ENCODE measurements at places on chromosomes 4 and X.

GRCh38 chrX:103776546-103776945, at the start of gene PLP1:
Gene PLP1 (plus strand): TSS chrX:103776840. CDS start chrX:103776996, 156 bp downstream.
- DNase-seq, result no peak

- DNase-seq, result no peak
Observed at GRCh38 chr4:138085736-138086305, 156.3 kb downstream of the SLC7A11 start.

DNA sequence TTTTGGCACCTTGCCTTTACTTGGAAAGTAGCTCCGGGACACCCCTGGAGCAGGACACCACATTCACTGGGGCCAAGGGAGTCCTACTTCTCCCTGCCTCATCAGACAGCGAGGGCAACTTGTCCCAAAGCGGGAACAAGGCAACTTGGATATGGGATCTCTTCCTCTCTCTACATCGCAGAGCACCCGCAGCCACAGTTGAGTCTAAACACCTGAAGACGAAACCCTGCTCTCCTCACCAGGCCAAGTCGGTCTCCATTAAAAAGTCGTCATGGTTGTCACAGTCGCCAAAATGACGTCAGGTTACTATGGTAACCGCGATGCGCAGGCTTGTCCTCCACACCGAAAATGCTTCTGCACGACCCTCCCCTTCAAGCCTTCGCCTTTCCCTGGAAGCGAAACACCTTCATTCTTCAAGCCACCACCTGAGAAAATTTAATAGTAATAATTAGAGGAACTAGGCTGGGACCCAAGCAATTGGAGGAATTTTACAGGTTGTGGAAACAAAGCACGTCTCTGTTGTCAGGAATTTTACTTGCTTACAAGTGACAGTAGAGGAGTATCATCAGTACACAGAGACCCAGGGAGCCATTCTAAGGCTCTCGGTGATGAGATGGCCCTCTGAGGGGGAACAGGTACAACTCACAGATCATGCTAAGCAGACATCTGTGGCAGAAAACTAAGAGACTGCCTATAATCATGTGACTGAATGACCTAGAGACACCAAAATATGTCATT, 30.5 kb upstream of the TCEAL4 start:
- peak; percentile 49 for DNase-seq

DNA sequence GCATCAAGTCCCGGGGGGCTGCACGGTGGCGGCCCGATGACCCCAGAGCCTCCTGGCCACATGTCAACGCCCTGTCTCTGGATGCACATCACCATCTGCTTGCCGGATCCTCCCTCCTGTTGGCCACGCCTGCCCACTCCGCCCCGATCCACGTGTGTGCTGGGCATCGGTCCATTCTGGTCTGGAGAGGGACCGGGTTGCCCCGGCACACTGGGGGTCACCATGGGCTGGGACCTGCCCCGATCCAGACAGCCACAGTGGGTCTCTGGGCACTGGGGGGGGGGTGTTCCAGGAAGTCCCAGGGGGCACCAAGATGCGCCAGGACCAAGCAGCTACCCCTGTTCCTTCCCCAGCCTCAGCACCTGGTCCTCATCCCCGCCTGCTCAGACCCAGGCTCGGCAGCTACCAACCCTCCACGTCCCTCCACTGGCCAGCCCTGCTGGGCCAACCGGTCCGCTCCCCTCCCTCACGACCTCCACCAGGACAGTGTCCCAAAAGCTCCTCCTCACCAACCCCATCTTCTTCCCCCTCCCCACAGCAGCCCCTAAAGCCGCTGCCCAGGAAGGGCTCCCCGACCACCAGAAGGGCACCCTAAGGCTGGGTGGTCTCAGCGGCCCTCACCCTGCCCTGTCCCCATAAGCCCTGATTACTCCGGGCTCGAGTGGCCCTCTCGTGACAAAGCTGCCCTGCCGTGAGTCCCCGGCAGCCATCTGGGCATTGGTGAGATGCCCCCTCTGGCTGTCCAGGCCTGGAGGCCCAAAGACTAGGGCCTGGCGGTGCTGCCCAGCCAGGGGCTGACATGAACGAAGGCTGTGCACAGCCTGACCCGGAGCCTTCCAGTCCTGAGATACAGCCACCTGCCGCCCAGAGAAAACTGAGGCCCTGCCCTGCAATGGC, 4.6 kb downstream of the CTBP1 start:
- peak; percentile 9 for DNase-seq

- no peak for DNase-seq
Observed at GRCh38 chr4:94221916-94222315, 14.3 kb downstream of the SMARCAD1 start.

DNA sequence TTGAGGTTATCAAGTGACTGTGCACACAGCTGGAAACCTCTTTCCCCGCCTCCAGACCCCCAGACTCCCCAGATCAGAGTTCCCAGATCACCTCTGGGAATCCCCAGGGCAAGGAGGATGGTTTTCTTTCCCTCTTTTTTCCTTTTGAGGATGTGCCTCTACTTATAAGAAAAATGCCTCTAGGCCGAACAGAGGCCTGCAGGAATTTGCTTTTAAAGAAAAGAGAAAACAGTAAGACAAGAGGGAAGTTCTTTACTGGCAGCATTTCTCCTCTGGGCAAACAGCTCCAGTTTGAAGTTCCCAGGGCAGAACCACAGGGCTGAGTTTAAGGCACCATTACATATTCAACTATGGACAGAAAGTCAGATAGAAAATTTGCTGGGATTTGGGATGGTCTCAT, 837.9 kb upstream of the LCORL start:
- DNase-seq, result no peak

DNA sequence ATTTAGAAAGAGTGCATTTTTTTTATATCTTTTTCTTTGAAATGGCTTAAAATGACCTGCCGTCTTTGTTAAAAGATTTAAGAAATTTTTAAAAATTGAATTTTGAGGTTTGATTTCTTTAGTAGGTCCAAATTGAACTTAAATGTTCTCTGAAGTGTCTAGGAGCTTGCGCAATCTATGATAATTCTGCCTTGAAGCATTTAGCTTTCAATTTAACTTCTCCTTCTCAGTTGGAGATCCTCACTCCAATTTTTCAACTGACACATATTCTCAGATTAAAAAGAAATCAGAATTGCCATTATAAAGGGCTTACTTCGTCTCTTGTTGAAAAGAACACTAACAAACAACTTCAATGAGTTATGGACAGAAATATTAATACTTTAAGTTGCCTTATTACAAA, 273.5 kb downstream of the TMA16 start:
- no peak for DNase-seq

DNA sequence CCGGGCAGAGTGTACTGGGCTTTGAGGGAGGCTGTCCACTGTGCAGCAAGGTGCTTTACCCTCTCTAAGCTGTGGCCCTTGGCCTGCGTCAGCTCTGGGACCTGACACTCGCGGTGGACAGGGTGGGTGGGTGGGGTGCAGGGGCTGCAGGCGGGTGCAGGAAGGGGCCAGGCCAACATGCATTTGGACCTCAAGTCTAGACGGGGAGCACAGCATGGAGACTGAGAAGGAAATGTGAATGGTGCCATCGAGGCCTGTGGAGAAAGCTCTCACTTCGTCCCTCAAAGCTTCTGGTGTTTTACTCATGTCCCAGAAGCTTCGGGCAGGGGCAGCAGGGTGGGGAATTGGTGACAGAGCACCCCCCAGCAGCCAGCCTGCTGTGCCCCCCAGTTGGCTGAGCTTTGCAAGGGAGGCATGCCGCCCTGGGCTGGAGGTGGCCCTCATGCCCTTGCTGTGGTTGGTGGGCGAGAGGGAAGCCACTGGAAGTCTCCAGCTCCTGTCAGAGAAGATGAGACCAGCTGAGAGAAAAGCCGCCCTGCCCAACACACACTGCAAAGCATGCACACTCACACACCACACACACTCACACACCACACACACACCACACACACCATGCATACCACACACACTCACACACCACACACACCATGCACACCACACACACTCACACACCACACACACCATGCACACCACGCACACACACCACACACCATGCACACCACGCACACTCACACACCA, 12.3 kb downstream of the PNMA6E start:
- DNase-seq, result no peak

DNA sequence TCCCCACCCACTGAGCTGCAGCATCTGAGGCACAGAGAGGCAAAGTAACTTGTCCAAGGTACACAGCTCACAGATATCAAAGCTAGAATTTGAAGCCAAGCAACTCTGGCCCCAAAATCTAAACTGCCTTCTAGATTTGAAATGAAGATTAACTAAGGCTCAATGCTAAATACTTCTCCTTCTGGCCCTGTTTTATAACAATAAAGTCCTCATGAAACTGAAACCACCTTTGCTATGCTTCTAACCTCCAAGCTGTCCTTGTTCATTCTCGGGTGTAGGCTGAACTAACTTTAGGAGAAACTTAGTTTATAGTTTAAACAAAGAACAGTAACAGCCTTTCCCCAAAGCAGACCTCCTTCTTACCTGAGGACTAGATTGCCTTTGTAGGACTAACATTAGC, 93.6 kb downstream of the DCTD start:
- no peak for DNase-seq

DNA sequence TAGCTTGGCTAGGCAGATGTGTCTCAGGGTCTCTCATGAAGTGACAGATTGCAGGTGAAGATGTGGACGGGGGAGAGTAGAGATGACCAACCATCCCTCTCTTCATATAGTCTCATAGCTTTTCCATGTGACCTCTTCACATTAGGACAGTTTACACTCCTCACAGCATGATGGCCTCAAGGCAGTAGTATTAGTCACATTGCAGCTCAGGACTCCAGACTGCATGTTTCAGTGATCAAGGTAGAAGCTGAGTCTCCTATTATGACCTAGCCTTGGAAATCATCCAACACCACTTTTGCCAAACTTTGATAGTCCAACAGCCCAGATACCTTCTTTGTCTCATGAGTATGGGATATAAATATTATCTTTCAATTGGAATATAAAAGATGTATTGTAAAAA, 147.7 kb downstream of the GASK1B start:
- no peak for DNase-seq

GRCh38 chrX:69050051-69050765, 115.0 kb downstream of the PJA1 start:
- DNase-seq, result no peak

DNA sequence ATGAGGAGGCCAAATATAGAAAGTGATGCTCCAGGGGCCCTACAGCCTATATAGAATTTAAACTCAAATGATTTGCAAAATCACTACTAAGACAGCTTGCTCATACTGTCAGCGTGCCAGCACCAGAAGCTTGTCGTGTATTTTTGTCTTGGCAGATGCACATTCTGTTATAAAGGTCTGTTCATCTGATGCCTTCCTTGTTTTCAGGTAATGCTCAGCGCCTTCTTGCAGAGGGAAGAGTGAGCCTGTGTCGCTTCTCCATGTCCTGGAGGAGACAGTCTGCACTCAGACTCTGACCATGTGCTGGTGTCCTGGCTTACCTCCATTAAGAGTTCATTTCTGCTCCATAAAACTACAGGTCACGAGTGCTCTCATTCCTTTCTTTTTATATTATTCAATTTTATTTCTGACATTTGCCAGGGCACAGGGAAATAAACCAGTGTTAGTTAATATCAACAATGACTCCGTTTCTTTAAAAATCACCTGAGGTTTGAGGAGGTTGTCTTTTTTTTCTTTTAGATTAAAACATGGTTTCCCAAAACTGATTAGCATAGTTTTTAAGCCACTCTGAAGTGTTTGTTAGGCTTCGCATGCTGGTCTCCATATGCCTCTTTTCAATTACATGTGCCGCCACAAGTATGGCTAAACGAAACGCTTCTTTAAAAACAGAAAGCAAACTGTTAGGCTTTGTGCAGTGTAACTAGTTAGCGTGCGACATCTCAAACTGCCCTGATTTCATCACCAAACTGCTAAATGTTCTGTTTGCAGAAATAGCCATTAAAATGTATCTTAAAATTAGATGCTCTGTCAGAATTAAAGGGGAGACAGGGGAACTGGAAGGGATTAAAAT, 215.2 kb upstream of the GK2 start:
- DNase-seq, result no peak

DNA sequence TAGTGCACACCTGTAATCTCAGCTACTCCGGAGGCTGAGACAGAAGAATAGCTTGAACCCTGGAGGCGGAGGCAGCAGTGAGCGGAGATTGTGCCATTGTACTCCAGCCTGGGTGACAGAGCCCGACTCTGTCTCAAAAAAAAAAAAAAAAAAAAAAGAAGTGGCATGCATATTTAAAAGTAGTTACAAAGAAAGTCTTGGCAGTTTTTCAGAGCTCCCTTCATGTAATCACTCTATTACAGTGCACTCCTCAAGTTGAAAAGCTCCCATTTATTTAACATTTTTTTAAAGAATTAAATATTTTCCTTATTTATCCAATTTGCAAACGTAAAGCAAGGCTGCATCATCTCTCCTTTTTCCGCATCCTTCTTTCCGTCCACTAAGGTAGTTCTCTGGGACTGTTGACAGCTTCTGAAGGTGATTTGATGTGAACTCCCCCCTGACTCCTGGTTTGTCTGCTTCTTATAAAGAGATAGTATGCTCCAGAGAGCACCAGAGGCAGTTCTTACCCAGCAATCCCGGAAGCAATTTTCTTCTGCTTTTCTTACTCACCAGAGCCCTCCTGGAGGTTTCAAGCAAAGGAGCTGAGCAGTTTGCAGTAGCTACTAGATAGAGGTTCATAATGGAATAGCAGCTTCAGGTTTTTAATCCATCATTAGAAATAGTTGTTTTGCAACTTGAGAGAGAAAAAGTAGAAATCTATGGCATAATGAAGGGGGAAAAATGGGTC, 151.0 kb downstream of the PALLD start:
- DNase-seq, result no peak

- no peak for DNase-seq
Observed at GRCh38 chrX:45980726-45981125, 564.5 kb downstream of the ZNF674 start.

- DNase-seq, result peak; percentile 33
Observed at GRCh38 chrX:9148615-9149399, 114.9 kb upstream of the FAM9B start.

- DNase-seq, result no peak
Observed at GRCh38 chr4:101527188-101527587, 179.9 kb upstream of the PPP3CA start.

- no peak for DNase-seq
Observed at GRCh38 chrX:72475952-72476668, 96.5 kb downstream of the HDAC8 start.

DNA sequence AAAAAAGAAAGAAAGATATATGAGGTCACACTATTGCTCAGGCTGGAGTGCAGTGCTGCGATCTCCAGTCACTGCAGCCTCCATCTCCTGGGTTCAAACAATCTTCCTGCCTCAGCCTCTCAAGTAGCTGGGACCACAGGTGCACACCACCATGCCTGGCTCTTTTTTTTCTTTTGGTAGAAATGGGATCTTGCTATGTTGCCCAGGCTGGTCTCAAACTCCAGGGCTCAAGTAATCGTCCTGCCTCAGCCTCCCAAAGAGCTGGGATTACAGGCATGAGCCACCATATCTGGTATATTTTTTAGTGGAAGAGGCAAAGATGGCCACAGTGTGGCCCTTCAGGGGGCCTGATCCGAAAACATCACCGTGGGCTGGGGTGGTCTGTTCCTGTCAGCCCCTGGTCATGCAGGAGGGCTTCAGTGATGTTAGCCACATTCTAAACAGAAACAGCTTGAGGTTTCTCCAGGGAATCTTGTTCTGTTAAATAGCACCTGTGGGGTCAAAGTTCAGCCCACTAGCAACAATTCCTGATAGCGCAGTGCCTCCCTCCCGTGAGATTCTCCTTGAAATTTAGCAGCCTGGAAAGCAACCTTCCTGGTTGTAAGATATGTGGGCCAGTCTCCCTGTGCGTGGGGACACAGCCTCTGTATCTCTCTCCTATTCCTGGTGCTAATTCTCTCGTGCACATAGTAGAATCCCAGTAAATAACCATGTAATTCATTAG, 7.3 kb upstream of the DHRSX start:
- no peak for DNase-seq

GRCh38 chr4:56937262-56937661, 29.6 kb downstream of the REST start:
- DNase-seq, result peak; percentile 68
